ENCODE measurements at places on chromosomes 7 and 10.

- no peak for DNase-seq
These were observed 34.7 kb downstream of the PTPN12 start for GRCh38 chr7:77571801-77572200.

GRCh38 chr10:71964743-71965515 lies 734 bp downstream of the CHST3 start:
- DNase-seq = peak; percentile 69

DNA sequence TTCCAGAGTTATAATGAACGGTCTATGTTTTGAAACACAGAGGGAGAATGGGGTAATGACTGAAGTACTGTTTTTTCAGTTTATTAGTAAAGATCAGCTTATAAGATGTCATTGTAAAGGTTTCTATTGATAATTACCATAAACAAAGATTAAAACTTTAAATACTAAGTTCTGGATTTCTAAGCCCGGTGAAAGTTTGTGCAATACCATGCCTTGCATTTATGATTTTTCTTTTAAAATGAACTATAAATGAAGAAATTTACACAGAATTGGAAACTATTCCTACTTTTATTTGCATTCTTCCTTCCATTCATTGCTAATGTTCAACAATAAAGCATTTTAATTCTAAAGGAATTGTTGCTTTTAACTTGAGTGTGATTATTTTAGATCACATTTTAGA lies 4.9 kb downstream of the MEOX2 start:
- DNase-seq = no peak

DNA sequence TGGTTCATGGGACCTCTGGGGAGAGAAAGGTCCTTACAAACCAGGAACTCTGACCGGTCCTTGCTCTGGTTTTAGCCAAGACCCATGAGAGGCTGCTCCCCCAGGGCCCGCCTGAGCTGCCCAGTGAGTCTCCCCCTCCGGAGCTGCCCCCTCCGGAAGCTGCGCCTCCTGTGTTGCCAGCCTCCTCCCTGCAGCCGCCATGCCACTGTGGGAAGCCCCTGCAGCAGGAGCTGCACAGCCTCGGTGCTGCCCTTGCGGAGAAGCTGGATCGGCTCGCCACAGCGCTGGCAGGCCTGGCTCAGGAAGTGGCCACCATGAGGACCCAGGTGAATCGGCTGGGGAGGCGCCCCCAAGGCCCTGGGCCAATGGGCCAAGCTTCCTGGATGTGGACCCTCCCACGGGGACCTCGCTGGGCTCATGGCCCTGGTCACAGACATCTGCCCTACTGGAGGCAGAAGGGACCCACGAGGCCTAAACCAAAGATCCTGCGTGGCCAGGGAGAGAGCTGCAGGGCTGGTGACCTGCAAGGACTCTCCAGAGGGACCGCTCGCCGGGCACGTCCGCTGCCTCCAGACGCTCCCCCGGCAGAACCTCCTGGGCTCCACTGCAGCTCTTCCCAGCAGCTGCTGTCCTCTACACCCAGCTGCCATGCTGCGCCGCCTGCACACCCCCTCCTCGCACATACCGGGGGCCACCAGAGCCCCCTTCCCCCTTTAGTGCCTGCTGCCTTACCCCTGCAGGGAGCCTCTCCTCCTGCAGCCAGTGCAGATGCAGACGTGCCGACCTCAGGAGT lies 40.1 kb downstream of the ZNF467 start:
- DNase-seq = no peak

DNA sequence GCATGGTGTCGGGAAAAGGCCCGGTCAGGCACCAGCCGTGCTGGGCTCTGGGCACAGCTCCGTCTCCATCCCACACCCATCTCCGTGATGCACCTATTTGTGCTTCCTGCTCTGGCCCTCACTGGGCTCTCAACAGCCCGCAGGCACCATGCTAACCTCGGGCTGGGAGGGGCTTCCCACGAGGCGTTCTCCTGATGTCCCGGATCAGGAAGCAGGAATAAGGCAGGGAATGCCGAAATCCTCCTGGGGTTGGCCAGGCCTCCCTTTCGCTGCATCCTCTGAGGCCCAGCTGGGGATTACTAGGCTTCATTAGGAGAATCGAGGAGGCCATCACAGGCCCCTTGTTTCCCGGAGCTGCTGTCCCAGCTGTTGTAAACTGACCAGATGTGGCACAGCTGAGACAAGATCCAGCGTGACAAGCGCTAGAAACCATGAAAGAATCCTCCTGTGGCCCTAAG lies 72.0 kb downstream of the FAM53B start:
- peak; percentile 68 for DNase-seq

GRCh38 chr7:116041615-116042014 lies 11.1 kb upstream of the TFEC start:
- DNase-seq = no peak

GRCh38 chr10:6564367-6564766 lies 15.7 kb downstream of the PRKCQ start:
- DNase-seq = no peak

DNA sequence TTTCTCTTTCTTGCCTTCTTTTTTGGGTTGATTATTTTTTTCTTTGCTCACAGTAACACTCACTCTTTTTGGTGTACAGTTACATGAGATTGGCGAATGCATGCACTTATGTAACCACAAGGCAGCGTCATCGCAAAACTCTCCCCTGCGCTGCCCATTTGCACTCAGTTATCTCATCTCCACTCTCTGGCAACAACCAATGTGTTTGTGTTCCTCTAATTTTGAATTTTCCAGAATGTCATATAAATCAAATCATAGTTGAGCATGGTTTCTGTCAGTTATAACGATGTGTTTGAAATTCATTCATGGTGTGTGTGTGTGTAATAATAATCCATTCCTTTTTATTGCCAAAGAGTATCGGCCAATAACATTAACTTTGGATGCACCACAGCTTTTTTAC lies 23.0 kb upstream of the IGFBP3 start:
- no peak for DNase-seq

- peak; percentile 31 for DNase-seq
These were observed 295.1 kb downstream of the RPS24 start for GRCh38 chr10:78328592-78329404.

- DNase-seq = no peak
These were observed 234.2 kb downstream of the PRPF18 start for GRCh38 chr10:13820964-13821337.

DNA sequence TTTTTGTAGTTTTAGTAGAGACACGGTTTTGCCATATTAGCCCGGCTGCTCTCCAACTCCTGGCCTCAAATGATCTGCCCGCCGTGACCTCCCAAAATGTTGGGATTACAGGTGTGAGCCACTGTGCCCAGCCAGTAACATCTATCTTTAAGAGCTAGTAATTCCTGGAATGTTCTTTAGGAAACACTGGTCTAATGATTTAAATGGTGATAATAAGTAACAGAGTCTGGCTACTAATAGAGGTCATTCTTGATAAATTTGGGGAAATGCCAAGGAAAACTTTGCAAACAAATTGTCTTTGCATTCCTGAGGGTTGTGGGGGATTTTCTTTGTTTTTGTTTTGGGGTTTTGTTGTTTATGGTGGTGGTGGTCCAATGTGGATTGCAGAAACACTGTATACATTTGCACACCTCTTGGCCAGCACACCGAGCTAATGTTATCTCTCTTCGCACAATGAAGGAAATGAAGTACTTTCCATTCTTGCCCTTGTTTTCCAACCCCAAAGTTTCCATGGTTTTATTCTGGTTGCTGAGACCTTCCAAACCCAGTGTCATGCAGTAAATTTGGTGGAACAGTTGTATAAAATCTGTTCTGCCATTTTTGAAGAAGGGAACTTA lies 51.3 kb upstream of the WIPF3 start:
- no peak for DNase-seq

DNA sequence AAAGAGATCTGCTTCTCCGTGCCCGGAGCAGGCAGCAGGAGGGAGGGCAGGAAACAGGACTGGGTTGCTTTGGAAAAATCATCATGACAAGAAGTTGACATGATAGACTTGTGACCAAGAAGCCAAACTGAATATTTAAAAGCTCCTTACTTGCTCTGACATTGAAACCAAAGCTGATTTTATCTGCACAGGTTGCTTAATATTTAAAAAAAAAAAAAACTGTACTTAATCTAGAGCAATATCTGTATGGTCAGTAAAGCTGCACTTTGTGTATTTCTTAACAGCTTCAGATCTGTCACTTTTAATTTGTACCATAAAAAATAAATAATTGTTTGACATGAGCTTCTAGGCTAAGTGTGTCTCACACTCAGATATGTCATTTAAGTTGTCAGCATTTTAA lies 97.9 kb upstream of the YAE1 start:
- DNase-seq = no peak

DNA sequence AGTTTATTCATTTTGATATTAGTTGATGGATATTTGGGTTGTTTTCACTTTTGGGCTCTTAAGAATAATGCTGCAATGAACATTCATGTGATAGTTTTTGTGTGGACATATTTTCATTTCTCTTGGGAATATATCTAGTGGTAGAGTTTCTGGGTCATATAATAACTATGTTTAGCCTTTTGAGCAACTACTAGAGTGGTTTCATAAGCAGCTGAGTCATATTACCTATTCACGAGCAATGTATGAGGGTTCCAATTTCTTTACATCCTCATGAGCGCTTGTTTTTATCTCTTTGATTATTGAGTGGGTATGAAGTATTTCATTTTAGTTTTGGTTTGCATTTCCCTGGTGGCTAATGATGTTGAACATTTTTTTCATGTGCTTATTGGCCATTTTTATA lies 182.6 kb downstream of the PON1 start:
- DNase-seq = no peak

- no peak for DNase-seq
These were observed 169.6 kb downstream of the POM121L12 start for GRCh38 chr7:53205006-53205405.

DNA sequence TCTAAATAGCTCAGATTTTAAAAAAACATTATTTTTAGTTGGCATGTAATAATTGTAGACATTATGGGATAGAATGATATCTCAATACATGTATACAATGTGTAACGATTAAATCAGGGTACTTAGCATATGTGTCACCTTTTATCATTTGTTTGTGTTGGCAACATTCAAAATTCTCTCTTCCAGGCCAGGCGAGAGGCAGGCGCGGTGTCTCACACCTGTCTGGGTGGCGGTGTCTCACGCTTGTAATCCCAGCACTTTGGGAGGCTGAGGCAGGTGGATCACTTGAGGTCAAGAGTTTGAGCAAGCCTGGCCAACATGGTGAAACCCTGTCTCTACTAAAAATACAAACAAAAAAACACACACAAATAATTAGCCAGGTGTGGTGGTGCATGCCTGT lies 151.7 kb downstream of the RTKN2 start:
- DNase-seq = no peak

DNA sequence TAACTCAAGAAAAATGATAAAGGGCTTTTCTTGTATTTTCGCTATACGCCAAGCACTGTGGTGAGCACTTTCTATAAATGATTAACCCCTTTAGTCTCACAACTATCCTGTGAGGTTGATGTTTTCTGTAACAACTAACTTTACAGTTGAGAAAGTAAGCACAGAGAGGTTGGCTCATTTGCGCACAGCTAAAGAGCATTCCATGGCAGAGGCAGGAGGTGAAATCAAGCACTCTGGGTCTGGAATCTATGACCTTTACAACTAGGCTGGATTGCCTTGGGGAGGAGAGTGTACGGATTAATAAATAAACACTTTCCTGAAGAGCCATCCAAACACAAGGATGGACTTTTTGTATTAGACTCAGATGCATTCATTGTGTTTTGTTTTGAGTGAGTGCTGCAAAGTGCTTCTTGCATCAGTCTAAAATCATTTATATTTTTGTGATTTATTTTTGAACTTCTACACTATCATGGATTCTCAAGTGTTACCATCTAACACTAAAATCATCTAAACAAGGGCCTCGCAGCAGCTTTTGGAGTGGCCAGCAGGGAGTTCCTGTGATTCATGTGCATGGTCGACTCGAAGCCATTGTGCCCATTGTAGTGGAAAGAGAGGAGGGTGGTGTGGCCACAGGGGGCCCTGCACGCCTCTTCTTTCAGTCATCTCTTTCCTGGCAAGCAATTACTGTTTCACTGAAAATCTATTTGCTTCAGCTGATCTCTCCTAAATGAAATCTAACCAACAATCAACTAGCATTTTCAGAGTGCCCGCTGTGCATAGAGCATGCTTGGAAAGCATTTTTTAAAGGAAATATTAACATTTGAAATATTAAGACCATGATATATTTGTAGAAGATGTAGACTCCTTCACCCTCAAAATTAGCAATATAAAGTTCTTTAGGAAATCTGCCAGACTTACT lies 633.4 kb upstream of the COBL start:
- DNase-seq = peak; percentile 59

DNA sequence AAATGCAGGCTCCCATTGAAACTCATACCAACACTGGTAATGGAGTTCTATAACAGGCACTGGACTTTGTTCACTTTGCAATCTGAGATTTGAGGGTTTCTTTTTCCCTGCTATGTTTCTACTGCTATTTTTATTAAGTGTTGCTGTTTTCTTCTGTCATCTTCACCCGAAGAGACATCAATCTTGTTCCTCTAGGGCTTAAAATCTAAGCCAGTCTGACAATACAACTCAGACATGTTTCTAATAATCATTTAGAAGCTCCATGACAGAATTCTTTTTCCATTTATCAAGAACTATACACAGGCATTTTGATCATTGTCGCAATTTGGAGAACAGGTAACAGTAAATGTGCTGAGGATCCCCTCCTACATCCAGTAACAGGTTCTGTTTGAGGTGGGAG lies 98.5 kb upstream of the GNAI1 start:
- no peak for DNase-seq
